AG08396 (cell line): ENCODE measurements at places on chromosomes 3 and 15.

DNA sequence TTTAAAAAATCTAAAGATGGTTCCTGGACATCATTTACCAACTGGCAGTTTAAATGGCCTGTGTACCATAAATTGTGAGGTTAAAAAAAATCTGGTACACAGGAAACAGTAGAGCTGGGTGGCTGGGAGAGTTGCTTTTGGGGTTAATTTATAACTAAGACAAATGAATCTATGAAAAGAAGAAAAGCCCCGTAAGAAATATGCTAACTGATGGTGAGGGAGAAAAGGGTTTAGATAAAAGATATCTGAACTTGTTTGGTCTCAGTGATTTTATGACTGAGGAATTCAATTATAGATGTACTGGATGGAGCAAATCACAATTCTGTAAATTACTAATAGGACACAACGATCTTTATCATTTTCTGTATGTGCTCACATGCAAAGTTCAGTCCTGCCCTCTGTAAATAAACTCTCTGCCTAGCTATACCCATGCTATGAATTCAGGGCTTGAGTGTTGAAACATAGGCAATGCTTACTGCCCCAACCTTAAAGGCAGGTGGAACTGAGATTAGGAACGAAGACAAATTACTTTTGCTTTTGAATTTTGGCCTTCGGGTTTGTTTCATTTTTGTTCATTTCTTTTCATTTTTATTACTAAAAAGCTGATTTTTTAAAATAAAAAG, 28.0 kb downstream of the PPARG start:
- no peak for DNase-seq

DNA sequence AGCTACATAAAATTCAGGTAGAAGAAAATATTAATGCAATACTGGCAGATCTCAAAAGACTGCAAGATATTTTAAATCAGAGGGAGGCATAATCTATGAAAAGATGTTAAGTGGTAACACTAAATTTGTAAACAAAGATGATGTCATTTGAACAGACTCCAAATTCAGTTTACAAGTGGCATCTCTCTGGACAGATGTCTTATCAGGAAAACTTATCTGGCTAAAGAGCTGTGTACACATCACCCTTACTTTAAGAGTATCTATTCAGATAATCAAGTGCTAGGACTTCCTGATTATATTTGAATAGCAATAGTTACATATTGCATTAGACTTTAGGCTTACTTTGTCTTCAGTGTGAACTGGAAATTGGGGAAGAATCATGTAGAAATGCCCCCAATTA, 231.5 kb downstream of the WDR72 start:
- DNase-seq, result no peak

DNA sequence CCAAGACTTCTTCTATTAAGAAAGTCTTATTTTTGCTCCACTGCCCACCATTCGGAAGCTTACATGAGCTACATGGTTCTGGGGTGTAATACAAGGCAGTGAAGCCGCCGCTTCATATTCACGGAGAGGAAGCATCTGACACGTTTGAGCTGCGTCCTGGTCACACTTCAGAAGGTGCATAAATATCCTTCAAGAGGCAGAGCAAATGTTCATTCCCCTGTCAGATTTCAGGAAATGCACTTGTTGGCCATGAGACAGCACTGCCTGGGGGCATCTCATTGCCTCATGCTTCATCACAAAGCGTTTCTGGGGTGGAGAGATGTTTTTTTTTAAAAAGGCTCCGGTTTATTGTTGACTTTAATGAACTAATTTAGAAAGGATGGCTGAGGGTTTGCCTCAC, 119.9 kb downstream of the CADPS start:
- DNase-seq, result no peak

DNA sequence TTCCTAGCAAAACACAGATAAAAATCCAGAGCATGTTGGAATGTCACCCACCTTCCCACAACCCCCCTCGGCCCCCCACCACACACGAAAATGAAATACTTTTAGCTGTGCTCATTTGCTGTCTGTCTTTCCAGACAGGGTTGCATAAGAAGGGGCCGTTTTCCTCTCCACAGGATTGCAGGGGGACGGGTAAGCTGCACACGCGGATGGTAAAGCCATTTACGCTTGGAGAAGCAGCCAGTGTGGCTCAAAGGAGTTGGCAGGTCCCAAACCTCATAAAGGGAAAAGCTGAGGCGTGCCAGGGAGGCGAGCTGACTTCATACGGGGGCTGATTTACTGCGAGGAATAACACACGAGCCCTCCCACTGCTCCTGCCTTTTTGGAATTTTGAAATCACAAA, 47.4 kb upstream of the ITGA11 start:
- DNase-seq, result no peak

DNA sequence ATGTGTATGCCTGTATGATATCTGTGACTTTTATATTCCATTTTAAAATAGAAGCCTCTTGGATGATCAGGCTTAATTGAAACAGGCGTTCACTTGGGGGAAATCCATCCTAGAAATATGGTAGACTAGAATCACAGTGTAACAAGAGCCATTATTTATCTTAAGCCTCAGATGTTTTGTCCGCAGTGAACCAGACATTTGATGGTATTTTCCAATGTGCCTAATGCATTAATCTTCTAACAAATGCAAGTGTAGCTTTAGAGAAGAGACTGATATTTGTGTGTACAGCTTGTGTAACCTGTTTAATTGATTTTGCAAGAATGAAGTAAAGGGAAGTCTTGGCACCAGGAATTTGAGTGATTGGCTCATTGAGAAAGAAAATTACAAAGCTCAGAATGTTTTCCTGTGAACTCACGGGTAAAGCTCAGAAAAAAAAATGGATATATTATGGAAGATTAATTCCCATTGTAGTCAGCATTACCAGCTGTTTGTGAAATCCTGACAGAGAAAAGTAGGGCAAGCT, 155.7 kb downstream of the SV2B start:
- no peak for DNase-seq

GRCh38 chr3:140736863-140737460, 59.1 kb downstream of the TRIM42 start:
- DNase-seq, result peak; percentile 14

GRCh38 chr3:72386327-72387000, 461.8 kb downstream of the SHQ1 start:
- DNase-seq, result no peak

- no peak for DNase-seq
Measured at GRCh38 chr3:90102146-90102545, 994.7 kb downstream of the EPHA3 start.

DNA sequence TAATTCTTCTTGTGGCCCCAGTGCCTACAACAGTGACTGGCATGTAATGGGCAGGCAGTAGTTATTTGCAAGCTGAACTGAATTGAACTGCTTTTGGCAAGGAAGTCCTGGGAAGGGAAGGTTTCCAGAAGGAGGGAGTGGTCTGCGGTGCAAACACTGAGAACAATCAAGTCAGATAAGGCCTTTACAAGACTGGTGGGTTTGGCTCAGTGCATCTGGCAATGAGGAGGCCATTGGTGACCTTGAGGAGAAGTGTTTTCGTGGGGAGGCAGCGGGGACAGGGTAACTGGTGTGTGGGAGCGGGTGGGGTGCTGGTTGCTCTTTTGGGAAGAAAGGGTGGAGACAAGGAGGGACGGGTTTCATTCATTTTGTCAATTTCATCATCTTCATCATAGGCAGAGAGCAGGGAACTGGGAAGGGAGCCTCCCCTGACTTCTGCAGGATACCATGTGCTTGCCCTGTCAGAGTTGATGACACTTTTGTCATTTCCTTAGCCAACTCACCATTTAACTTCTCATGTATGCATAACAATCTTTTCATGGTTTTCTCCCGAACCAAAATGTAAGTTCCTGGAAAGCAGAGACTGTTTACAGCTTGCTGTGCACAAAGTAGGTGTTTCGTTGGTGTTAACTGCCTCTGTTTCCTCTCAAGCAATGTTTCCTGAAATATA, 8.4 kb upstream of the EHD4 start:
- no peak for DNase-seq

GRCh38 chr15:100129677-100130076, 212.1 kb downstream of the ADAMTS17 start:
- DNase-seq, result no peak

DNA sequence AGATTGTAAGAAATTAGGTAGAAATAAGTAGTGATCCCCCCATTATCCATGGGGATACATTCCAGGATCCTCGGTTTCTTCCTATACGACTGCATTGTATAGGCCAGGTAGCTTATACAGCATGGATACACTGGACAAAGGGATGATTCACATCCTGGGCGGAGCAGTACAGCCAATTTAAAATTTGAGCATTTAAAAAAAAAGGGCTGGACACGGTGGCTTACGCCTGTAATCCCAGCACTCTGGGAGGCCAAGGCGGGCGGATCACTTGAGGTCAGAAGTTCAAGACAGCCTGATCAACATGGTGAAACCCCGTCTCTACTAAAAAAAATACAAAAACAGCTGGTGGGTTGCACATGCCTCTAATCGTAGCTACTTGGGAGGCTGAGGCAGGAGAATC, 976 bp upstream of the ARGFX start:
- no peak for DNase-seq

DNA sequence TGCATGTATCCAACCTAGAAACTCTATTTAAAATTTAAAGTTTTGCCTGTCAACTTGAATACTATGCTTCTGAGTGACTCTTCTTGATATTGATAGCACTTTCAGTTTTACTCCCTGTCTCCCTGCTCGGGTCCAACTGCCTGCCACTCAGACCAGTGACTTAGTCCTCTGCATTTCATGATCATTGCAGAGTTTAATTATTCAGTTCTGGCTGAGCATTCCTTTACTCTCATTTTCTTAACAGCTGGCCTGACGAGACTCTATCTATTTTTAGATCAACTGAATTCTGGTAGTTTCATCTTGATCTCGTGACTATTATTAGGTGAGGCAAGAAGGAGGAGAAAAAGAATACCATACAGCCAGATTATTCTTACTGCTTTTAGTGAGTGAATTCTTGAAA, 617.4 kb downstream of the SI start:
- DNase-seq, result no peak

GRCh38 chr3:151085889-151086483, 522 bp downstream of the MED12L start:
- peak; percentile 36 for DNase-seq

DNA sequence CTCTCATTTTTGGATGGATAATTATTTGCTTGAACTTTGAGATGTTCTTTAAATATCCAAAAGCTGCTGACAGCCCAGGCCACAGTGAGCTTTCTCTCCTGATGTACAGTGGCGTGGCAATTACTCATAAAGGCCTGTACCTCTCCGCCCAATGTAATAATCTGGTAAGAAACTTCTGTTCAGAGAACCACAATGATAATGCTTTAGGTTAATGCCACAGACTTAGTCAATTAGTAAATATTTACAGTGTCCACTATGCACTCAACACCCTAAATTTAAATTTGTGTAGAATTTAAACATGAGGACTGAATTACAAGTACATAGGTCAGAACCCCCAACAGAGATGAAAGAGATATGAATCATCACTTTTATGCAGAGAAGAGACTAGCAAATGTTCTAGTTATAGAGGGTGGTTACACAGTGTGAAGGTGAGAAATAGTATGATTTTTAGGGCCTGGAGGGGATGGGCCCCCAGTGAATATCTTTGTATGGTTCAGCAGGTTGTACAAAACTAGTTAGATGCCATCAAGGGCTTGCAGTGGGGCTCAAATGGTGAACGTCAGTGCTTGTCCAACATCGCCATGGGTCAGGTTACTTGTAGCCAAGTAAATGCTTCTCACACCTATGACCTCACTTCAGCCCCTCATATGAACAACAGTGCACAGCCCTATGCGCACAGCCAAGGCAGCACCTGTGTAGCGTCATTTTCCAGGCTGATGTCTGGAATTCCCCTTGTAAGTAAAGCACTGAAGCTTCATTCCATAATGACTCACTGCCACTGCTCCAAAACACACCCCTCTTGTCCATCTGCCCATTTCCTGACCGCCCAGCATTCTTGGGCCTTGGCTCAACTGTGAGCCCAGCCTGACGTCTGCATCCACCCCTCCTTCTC, 13.3 kb downstream of the ABHD2 start:
- DNase-seq, result peak; percentile 85

DNA sequence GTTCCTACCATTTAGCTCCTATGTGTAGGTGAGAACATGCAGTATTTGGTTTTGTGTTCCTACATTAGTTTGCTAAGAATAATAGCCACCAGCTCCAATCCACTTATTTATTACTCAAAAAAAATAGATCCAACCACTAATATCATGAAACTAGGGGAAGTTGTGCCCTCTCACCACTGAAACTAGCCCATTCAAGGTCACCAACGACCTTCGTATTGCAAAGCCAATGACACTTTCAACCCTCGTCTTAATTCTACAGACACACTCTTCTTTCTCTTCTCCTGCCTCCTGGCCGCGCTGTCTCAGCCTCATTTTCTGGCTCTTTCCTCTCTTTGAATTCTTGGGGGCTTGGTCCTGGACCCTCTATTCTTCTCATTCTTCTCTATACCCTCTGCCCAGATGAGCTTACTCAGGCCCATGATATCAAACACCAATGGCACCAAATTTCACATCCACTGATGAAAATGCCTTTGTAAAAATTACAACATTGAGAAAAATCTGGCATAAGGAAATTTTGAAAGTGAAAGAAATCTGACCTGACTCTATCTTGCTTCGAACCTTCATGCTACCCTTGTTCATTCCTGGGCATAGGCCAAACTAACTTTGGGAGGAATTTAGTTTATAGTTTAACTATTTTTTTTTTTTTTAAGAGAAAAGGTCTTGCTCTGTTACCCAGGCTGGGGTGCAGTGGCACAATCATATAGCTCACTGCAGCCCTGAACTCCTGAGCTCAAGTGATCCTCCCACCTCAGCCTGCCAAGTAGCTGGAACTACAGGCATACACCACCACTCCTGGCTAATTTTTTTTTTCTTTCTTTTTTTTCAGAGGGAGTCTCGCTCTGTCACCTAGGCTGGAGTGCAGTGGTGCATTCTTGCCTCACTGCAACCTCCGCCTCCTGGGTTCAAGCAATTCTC, 25.4 kb upstream of the LIMD1 start:
- DNase-seq, result no peak

GRCh38 chr15:92025706-92026270, 172.3 kb downstream of the SLCO3A1 start:
- no peak for DNase-seq

DNA sequence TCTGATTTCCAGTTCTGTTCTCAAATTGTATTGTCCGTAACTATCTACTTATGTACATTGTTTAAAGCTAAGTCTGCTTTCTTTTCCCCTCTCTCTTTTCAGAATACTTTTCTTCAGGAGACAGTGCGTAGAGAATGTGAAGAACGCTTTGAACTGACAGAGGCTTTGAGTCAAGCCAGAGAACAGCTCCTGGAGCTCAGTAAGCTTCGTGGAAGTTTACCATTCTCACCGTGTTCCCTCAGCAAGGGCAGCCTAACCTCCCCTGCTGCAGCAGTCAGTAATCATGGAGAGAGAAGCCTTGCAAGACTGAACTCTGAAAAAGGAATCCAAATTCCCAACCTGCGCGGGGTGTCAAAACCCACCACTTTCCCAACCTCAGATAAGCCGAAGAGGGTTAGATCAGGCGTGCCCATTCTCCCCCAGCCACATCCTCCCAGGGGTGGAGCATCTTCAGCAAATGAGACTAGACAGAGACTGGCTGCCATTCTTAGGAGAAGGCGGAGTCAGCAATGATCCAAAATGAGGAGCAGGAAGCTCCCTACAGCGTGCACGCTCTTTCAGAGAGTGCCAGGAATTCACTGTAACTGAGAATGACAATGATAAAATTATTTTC, 114.6 kb downstream of the CCNL1 start:
- DNase-seq, result no peak
